ENCODE measurements at places on chromosomes 5 and 9. TPM values are rescaled to one million over a fixed set of nuclear protein-coding genes. Genes with fewer than 3 reads are reported as not detected.

WDR38 gene
- not detected for total RNA-seq

SPATA31D4 gene
- total RNA-seq, result not detected

PPIC gene
- total RNA-seq, result 1.7 TPM

WNT8A gene
- not detected for total RNA-seq

PDGFRB gene
- total RNA-seq, result 15.3 TPM

SLC36A2 gene
- total RNA-seq, result not detected

INSL4 gene
- total RNA-seq, result not detected

COQ4 gene
- 51.0 TPM for total RNA-seq

GZMA gene
- not detected for total RNA-seq

THBS4 gene
- total RNA-seq, result 6.9 TPM

IL31RA gene
- total RNA-seq, result not detected

DNA sequence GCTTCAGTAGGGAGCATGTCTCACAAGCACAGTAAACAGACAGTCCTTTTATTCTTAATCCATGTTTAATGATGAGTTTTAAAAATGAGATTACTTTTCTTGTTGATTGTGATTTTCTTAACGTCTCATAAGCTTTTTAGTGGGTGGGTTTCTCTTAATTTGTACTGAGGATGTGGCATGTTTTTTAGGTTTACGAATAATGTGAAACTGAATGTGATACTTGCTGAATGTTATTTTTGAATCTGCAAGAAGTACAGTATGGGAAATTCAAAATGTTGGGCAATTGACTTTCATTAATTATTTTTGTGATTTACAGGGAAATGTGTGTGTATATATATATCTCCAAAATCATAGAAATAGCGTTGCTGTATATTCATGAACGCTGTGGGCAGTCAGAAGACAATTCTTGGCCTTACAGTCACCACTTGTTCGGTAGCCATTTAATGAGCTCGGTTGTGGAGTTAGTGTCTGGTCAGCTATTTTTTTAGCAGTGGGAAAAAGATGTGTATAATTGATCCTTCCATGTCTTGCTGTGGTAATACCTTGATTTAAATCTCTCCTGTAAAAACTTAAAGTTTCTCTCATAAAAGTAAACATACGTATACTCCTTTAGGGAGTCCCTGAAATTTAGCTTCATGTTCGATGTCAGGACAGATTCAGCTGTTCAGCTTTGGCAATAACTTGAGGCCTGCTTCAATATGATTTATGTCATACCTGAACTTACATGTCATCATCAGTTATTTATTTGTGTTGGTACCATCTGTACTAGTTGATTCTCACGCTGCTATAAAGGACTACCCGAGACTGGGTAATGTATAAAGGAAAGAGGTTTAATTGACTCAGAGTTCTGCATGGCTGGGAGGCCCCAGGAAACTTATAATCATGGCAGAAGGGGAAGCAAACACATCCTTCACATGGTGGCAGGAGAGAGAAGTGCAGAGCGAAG is 15.0 kb downstream of the ICE1 start:
- H3K4me3 ChIP-seq, result no peak overlapping the region
- no peak overlapping the region for H3K27ac ChIP-seq
- H3K27me3 ChIP-seq, result no peaks in the 10 kb centered on the region
- no peaks in the 10 kb centered on the region for H3K36me3 ChIP-seq
- no peak for DNase-seq

DNA sequence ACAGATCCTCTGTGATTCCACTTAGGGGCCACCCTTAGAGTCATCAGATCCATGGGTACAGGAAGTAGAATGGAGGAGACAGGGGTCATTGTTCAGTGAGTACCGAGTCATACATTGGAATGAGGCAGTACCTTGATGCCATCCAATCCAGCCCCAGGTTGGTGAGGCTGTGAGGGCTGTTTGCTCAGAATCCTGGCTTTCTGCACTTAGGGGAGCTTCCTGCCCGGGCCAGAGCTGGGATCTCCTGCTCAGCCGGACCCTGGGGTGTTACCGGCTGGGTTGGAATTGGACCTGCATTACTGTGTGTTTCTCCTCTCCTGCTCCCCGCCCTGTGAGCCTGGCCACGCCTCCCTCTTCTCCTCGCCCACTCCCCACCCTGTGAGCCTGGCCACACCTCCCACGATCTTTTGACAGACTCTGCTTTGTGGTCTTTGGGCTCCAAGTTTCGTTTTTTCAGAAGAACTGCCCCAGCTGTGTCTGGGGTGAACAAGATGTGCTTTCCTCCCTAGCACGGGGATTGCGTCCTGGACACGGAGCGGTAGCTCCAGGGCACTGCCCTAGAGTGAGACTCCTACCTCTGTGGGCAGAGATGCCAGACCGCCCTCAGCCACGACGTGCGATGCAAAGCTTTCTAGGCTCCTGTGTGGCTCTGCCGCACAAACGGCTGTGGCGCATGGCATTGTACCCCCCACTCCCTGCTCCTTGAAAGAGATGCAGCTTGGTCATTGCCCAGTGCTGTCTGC is 15.4 kb downstream of the TRAF2 start:
- no peak overlapping the region for H3K27ac ChIP-seq

- H3K4me3 ChIP-seq, result no peak overlapping the region
- no peaks in the 10 kb centered on the region for H3K36me3 ChIP-seq
- H3K27ac ChIP-seq, result no peak overlapping the region
- DNase-seq, result no peak
- H3K4me1 ChIP-seq, result no peaks in the 10 kb centered on the region
Measured at GRCh38 chr9:108688676-108689075, 167.1 kb downstream of the ACTL7B start.

DNA sequence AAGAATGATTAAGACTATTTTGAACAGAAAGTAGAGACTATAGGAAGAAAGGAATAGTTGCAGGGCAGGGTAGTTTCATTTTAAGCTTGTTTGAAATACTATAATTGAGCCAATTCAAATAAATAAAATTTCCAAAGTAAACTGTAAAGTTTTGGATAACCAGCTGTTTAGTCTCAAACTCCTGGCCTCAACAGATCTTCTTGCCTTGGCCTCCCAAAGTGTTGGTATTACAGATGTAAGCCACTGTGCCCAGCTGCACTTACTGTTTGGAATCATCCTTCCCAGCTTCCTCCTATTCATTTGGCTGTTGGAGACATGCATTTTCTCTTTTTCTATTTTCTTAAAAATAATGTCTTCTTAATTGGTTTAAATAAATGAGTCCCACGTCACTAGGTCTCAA is 231.0 kb downstream of the NNT start:
- no peaks in the 10 kb centered on the region for H3K4me1 ChIP-seq
- H3K36me3 ChIP-seq, result no peaks in the 10 kb centered on the region
- DNase-seq, result no peak
- H3K4me3 ChIP-seq, result no peak overlapping the region
- no peaks in the 10 kb centered on the region for H3K27me3 ChIP-seq

GRCh38 chr9:93566408-93567270 is 9.7 kb upstream of the PHF2 start:
- DNase-seq, result peak; percentile 100
- peak overlapping the region; percentile 77 for H3K4me3 ChIP-seq
- peaks cover 14% of the 10 kb centered on the region for H3K4me1 ChIP-seq
- H3K27ac ChIP-seq, result peak overlapping the region; percentile 96
- peaks cover 18% of the 10 kb centered on the region for H3K36me3 ChIP-seq
- H3K27me3 ChIP-seq, result no peaks in the 10 kb centered on the region

- H3K36me3 ChIP-seq, result no peaks in the 10 kb centered on the region
- no peaks in the 10 kb centered on the region for H3K27me3 ChIP-seq
- H3K4me1 ChIP-seq, result peaks cover 9% of the 10 kb centered on the region
- no peak overlapping the region for H3K4me3 ChIP-seq
- DNase-seq, result no peak
Measured at GRCh38 chr9:134286471-134287245, 39.6 kb upstream of the RXRA start.

DNA sequence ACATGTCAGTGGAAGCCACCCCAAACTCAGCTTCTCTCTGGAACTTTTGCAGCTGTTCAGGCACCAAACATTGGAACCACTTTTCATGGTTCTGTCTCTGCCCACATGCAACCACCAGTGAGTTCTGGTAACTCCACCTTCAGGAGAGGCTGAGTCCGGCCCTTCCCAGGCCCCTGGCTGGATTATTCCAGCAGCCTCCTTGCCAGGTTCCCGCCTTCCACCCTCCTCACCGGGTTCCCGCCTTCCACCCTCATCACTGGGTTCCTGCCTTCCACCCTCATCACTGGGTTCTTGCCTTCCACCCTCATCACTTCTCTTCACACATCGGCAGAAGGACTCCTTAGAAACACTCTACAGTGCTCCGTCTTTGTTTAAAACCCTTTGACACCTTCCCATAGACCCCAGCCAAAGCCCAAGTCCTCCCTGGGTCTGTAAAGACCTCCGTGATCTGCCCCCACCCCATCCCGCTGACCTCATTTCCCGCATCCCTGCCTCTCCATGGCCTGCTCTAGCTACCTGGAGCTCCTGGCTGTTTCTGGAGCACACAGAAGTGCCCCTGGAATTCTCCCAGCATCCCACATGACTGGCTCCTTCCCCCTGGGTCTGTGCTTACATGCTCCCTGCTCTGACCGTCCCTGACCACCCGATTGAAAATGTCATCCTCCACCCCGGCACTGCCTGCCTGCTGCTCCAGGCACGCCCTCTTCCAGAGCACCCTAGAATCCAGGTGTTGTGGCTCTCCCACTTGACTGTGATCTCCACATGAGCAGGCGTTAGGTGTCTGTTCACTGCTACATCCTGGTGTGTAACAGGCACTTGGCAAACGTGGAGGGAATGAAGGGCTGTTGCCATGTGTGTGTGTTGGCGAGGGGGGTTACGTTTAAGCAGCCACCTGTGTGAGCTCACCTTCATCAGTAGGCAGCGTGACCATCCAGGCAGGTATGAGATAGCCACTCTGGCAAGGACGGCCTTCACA is 17.7 kb downstream of the ROPN1L start:
- H3K27me3 ChIP-seq, result peaks cover 9% of the 10 kb centered on the region
- DNase-seq, result no peak
- no peaks in the 10 kb centered on the region for H3K36me3 ChIP-seq
- H3K27ac ChIP-seq, result no peak overlapping the region

GRCh38 chr9:134205672-134206310 is 41.4 kb upstream of the RNU6ATAC start:
- no peaks in the 10 kb centered on the region for H3K27me3 ChIP-seq
- H3K4me3 ChIP-seq, result peak overlapping the region; percentile 41
- no peaks in the 10 kb centered on the region for H3K36me3 ChIP-seq
- peak overlapping the region; percentile 65 for H3K27ac ChIP-seq
- peaks cover 32% of the 10 kb centered on the region for H3K4me1 ChIP-seq

- H3K4me3 ChIP-seq, result no peak overlapping the region
Measured at GRCh38 chr5:21820527-21820926, 1032.6 kb downstream of the CDH12 start.

- no peak overlapping the region for H3K4me3 ChIP-seq
- H3K36me3 ChIP-seq, result no peaks in the 10 kb centered on the region
- no peak overlapping the region for H3K27ac ChIP-seq
Measured at GRCh38 chr9:102832814-102833213, 162.3 kb upstream of the CYLC2 start.

- H3K27me3 ChIP-seq, result no peaks in the 10 kb centered on the region
- H3K27ac ChIP-seq, result no peak overlapping the region
- peaks cover 5% of the 10 kb centered on the region for H3K4me1 ChIP-seq
- no peaks in the 10 kb centered on the region for H3K36me3 ChIP-seq
- H3K4me3 ChIP-seq, result no peak overlapping the region
Measured at GRCh38 chr9:121996783-121997182, 96.3 kb downstream of the TTLL11 start.

GRCh38 chr5:80915716-80916115 is 44.4 kb upstream of the RASGRF2 start:
- H3K27me3 ChIP-seq, result no peaks in the 10 kb centered on the region
- H3K36me3 ChIP-seq, result peaks cover 7% of the 10 kb centered on the region
- no peak for DNase-seq
- peaks cover 9% of the 10 kb centered on the region for H3K4me1 ChIP-seq
- no peak overlapping the region for H3K4me3 ChIP-seq
- H3K27ac ChIP-seq, result no peak overlapping the region

- H3K36me3 ChIP-seq, result no peaks in the 10 kb centered on the region
- peaks cover 12% of the 10 kb centered on the region for H3K4me1 ChIP-seq
- no peak for DNase-seq
- H3K4me3 ChIP-seq, result peak overlapping the region; percentile 41
- peaks cover 9% of the 10 kb centered on the region for H3K27me3 ChIP-seq
Measured at GRCh38 chr5:172954751-172955159, 4.5 kb upstream of the RPL26L1 start.

GRCh38 chr9:31323726-31324444 is 1060.6 kb upstream of the ACO1 start:
- no peak overlapping the region for H3K4me3 ChIP-seq
- H3K27me3 ChIP-seq, result no peaks in the 10 kb centered on the region
- H3K27ac ChIP-seq, result no peak overlapping the region
- no peak for DNase-seq
- H3K4me1 ChIP-seq, result no peaks in the 10 kb centered on the region

DNA sequence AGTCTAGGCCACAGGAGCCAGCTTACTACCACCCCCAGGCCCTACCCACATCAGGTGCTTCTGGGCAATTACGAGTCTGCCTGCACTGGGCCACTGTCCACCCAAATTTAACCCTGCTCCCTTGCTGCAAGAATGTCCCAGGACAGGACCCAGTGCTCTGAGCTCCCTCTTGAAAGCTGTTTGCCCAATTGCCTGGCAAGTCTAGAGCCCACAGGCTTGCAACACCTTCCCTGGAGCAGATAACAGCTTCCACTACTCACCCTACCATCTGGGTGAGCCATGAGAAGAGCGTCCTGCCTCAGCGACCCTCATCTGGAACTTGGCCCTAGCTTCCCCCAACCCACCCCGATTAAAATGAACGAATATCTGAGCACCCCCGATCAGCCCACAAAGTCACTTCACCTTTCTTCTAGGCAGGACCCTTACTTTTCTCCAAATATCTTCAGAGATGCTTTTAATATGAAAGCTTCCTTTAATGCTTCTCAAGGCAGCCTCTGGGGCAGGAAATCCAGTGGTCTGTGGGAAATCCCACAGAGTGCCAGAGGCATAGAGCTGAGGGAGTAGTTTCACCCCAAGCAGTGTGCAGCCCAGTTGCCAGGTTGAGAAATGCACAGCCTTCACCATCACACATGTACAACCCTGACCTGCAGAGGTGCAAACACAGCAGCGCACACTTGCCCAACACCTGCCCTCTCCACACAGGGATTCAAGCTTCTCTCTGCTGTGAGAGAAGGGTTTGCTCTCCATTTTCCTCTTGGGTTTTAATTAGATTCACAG is 10.6 kb downstream of the ACSL6 start:
- DNase-seq, result no peak
- peaks cover 2% of the 10 kb centered on the region for H3K27me3 ChIP-seq
- H3K4me1 ChIP-seq, result peaks cover 48% of the 10 kb centered on the region

Data from neural crest cell (in vitro differentiated cells).